ENCODE measurements at places on chromosomes 3 and 15.

- no peak for DNase-seq
Observed at GRCh38 chr3:114557791-114558190, 264.0 kb downstream of the TIGIT start.

- DNase-seq: no peak
Observed at GRCh38 chr15:90680371-90680935, 36.7 kb upstream of the BLM start.

- peak; percentile 47 for DNase-seq
Observed at GRCh38 chr3:147393261-147393942, 12.9 kb downstream of the ZIC4 start.

DNA sequence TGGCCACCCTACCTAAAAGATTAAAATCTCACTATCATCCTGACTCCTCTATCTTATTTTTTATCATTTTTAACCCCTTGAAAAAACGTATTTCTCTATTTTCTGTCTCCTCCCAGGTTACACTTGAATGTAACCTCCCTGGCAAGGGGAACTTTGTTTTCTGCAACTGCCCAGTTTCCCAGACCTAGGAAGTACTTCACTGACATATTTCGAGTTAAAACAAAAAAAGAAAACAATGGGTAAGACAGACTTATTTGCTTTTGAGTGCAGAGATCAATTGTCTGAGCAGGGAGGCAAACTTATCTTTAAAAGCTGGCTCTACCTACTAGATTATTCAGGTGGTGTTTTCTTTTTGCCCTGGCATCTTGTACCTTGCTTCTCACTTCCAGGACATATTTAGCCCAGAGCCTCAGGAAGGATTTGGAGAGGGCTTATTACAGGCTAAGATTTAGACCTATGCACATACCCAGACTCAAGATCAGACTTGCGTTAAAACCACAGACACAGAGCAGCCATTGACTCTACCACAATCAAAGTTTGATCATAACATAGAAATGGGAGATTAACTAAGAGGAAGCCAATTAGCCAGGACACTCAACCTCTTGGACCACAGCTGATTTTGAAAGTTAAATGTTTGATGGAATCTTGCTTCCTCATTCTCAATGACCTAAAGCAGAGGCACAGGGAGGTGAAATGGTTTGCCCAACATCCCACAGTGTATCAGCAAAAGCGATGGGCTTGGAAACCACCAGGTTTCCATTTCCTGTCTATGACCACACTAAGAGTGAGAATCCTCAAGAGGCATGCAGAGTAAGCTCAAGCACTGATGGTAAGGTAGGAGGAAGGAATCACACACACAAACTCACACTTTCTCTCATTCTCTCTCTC, 169.5 kb upstream of the THBS1 start:
- no peak for DNase-seq

DNA sequence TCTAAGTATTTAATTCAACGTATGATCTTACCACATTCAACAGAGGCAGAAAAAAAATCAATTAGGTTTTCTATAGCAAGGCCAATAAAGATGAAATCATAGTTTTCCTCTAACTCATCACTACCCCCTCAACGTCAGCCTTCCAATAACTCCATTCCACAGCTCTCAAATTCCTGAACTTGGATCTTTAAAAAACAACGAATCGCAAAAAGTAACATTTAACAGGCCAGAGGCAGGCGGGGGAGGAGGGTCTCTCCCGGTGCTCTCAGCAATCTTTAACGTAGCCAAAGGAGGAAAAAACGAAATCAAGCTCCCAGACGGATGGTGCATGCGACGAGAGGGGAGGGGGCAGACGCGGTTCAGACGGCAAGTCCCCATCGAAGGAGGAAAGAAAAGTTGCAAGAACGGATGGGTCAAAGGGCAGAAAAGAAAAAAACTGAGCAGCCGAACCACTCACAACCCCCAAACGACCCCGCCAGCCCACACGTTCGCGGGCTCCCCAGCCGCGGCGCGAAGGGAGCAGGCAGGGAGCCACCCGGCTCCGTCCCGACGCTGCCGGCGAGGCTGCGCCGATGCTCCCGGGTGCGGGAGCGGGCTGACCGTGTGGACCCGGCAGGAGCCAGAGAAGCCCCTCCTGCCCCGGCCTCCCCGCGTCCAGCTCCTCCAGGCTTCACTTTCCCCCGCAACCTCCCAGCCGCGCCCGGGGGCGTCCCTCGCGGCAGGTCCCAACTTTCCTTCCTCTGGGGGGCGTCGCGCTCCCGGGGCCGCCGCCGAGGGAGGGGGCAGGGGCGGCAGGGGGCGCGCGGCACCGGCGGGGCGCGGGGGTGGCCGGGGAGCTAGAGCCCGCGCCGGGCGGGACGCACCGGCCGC, 703 bp downstream of the PEAK1 start:
- peak; percentile 80 for DNase-seq

- no peak for DNase-seq
Observed at GRCh38 chr15:25763331-25763751, 99.8 kb downstream of the ATP10A start.

DNA sequence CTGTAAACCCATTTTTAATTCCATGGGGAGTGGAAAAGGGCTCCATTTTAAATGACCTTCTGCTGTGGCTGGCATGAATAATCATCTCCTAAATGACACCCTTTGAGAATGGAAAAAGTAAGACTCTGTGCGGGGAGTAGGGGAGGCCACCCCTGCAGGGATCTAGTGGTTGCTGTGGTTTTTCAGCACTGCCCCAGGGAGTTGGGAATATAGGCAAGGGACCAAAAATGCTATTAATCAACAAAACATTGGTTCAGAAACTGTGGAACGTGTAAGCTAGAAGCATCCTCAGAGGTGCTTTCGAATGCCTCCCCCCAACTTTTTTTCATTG, 30.1 kb upstream of the ADAMTS7 start:
- DNase-seq: no peak

DNA sequence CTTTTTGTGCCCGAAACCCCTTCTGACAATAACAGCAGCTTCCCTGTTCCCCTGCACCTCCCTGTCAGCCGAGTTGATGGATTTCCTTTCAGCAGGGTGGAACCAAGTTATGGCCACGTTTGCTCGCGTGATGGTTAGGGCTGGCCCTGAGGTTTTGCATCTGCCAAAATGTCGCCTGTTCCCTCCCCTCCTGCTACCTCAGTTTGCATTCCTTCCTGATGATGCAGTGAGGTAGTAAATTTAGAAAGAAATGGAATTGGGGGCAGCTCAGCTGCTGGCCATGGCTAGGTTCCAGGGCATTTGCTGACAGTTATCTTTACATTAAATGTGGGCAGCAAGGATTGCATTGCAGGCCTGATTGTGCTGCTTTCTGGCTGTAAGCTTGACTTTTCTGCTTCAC, 13.2 kb downstream of the LIMD1 start:
- DNase-seq: no peak

DNA sequence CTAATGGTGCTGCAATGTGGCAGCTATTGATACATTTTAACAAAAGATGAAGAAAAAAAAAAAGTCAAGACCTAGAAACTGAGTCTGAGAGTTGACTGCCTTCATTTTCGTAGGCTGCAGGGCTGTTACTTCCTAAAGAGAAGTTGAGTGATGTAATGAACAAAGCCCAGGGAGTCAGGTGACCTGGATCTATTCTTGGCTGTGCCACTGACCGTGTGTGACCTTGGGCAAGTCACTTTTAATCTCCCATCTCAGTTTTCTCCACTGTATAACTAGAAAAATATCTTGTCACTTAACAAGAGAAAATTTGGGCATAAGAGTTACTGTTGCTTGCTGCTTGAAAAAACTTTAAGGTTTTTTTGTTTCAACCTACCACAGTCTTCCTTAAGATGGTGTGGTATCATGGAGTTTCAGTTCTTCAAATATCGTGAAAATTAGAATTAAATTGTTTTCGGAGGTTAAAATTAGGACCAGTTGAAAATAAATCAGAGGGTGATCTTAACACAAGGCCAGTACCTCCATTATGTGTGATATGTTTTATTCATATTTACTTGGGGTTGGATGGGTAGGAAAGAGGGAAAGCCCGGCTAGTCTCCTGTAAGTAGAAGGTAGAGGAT, 5.8 kb downstream of the FMN1 start:
- no peak for DNase-seq

DNA sequence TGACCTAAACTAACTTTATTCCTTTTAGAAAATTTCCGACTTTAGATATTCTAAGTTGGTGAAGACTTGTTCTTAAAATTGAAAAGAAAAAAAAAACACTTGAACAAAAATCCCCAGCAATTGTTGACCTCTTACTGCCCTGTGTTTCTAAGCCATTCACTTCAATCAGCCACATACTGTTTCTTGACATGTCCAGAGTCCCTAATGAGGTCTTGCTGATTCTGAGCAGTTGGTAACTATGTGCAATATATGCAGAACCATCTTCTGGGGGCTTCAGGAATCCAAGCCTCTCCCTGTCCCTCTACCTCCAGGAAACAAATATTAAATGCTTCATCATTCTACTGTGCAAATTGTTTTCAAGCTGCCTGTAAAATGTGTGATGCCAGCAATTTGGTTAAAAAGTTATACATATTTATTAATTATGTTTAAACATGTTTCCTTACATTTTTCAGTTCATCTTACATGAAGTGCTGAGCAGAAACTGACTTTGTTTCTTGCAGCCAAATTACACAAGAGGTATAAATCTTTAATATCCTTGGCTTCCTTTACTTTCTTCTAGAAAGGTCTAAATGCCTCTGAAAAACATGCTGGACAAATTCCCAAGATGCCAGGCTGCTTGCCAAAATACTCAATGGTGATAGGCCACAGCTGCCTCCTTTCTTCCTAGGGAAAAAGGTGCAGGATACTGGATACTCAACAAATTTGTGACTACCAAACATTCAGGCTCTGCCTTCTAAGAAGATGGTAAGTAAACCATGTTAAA, 19.8 kb upstream of the GYG1 start:
- no peak for DNase-seq

- DNase-seq: no peak
Observed at GRCh38 chr15:43249236-43249635, 17.5 kb downstream of the TGM5 start.

- DNase-seq: peak; percentile 89
Observed at GRCh38 chr3:9302425-9303181, 53.2 kb upstream of the SRGAP3 start.

- DNase-seq: no peak
Observed at GRCh38 chr3:107382631-107383030, 5.4 kb downstream of the CCDC54 start.

- no peak for DNase-seq
Observed at GRCh38 chr3:122578069-122578740, 755 bp downstream of the PARP15 start.

DNA sequence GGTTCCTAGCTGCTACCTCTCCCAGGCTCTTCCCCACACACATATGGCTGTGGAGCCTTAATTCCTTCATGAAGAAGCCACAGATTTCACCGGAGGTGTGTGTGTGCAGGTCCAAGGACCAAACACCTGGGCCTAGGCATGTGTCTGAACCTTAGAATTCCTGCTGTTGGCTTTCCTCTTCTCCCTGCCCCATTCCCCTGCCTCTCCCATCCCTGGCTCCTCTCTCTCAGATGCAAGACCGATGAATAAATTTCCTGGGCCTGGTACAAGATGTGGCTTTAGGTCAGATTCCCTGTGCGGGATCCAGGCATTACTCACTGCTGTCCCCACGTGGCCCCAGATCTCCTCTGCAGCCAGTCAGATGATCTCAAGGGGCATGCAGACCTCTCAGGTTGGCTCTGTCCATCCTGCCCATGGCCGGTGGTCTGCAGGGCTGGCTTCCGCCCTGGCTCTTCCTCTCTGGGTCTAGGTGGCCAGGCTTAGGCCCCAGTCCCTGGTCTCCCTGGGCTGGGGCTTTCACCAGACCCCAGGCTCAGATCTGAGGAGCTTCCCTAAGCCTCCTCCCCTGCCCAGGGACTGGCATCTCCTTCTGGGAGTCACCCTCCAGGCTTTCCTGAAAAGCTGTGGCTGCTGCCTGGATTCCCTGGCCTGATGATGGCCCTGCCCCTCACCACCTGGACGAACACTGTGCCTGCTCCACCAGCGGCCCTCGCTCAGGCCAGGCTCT, 20.5 kb downstream of the CCR9 start:
- no peak for DNase-seq

DNA sequence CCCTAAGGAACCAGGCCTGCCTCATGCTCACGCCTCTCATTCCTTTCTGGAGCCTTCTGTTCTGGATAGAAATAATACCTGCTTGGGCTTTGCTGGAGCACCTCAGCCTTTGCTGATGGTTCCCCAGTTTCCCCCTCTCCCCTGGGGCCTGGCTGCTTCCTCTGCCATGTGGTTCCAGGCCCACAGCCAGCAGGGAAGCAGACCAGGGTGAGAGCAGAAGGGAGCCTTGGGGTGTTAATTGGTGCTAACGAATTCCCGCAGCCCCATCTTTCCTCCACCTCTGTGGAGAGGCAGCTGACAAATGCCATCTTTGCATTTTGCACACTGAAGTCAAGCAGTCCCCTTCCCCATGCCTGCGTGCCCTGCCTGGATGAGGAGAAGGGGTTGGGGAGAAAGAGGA, 13.1 kb upstream of the CORO2B start:
- no peak for DNase-seq

GRCh38 chr15:99486371-99487336, 79.1 kb upstream of the MEF2A start:
- no peak for DNase-seq

GRCh38 chr15:81400640-81401236, 26.7 kb upstream of the TMC3 start:
- DNase-seq: no peak

DNA sequence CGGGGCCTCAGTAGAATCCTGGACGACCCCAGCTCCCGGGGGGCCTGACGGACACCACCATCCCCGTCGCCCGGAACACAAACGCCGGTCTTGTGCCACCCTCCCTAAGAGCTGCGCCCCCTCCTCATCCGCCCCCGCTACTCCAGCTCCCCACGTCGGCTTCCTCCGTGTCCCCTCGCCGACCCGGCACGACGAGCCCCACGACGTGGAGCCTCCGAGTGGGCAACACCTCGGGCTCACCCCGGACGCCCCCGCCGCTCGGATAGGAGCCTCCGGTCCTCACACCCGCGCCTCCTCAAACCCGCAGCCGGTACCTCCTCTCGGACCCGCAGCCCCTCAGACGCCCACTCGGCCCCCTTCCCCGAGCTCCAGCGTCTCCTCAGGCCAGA, 525 bp downstream of the NPTN start:
- DNase-seq: no peak

- no peak for DNase-seq
Observed at GRCh38 chr3:97880267-97880666, 58.5 kb downstream of the CRYBG3 start.

DNA sequence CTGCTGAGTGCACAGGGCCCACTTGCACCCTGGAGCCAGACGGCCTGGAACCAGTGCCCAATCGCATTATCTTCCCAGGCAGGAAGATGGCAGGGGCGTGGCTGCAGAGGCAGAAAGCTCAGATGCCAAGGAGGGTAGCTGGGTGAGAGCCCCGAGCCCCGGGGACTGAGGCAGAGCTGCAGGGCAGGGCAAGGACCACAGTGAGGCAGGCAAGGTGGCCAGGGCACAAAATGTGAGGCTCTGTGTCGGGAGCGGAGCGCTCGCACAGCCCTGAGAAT, 1.6 kb upstream of the CCDC33 start:
- no peak for DNase-seq

- DNase-seq: no peak
Observed at GRCh38 chr3:100850701-100851100, 141.4 kb downstream of the TFG start.

DNA sequence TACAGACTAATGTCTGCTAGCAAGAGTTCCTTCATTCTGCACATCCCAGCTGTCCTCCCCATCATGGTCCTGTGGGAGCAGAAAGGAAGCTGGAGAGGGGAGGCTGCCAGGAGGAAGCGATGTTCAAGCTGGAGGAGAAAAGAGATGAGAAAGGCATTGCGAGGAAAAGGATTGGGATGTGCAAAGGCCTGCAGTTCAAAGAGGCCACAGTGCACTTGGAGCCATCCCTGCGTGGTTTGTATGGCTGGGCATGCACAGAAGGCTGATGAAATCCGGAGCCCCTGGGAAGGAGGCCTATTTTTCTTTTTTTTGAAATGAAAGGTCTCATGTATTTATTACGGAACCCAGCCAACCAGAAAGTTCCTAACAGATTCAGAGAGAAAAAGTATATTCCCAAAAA, 22.8 kb downstream of the AMOTL2 start:
- no peak for DNase-seq

All from activated CD8-positive, alpha-beta memory T cell treated with anti-CD3 and anti-CD28 coated beads for 24 hours (primary cell).